Fibroblast of lung (primary cell): ENCODE measurements at places on chromosomes 5 and 9.

GRCh38 chr5:67021962-67022361 is 174.6 kb downstream of the CD180 start:
- no peaks in the 10 kb centered on the region for H3K36me3 ChIP-seq
- H3K4me3 ChIP-seq = no peak overlapping the region
- no peak overlapping the region for H3K27ac ChIP-seq
- H3K4me1 ChIP-seq = no peaks in the 10 kb centered on the region
- peak; percentile 62 for DNase-seq

DNA sequence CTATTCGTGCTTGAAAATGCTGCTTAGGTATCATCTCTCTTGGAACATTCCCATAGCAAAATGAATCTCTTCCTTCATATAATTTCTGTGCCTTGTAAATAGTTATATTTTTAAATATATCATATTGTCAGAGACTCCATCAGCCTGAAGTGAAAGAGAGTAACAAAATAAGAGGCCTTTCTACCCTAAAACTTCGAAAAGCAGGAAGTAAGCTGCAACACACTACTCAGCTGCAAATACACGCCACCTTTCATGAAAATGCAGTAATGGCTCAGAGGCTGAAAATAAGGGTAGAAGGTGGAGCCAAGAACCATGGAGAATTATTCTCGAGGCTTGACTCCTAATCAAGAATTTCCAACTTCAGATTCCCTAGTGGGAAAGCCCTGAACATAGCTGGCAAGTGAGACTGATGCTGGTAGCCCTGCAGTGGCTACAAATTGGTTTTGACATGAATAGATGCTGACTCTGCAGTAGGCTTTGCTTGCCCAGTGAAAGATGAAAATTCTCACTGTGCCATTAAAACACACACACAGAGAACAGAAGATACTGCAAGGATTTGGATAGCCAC is 30.2 kb upstream of the PTGER4 start:
- no peak overlapping the region for H3K4me3 ChIP-seq
- H3K27ac ChIP-seq = no peak overlapping the region

GRCh38 chr5:8897316-8897715 is 648.6 kb downstream of the SEMA5A start:
- DNase-seq = no peak
- no peaks in the 10 kb centered on the region for H3K27me3 ChIP-seq
- H3K36me3 ChIP-seq = no peaks in the 10 kb centered on the region

DNA sequence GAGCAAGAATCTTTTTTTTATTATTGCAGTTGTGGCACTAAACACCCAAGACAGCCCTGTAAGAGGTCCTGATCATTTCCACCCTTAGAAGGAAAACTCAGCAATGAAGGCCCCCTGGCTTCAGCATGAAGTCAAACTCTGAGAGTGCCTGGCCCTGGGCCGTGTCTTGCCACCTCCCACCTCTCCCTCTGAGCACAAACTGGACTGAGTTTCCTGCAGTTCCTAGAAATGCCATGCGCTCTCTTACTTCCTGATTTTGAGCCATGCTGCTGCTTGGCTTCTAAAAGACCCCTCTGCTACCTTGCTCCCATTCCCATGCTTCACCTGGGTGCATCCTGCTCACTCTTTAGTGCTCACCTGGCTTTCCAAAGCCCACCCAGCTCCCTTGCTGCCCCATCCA is 140.4 kb upstream of the KLF9 start:
- no peak for DNase-seq
- no peak overlapping the region for H3K27ac ChIP-seq
- H3K27me3 ChIP-seq = no peaks in the 10 kb centered on the region
- H3K4me3 ChIP-seq = no peak overlapping the region
- no peaks in the 10 kb centered on the region for H3K4me1 ChIP-seq

- no peak overlapping the region for H3K27ac ChIP-seq
- H3K36me3 ChIP-seq = no peaks in the 10 kb centered on the region
- peaks cover 14% of the 10 kb centered on the region for H3K4me1 ChIP-seq
- no peak for DNase-seq
Observed at GRCh38 chr5:115571441-115571878, 26.9 kb upstream of the FEM1C start.

DNA sequence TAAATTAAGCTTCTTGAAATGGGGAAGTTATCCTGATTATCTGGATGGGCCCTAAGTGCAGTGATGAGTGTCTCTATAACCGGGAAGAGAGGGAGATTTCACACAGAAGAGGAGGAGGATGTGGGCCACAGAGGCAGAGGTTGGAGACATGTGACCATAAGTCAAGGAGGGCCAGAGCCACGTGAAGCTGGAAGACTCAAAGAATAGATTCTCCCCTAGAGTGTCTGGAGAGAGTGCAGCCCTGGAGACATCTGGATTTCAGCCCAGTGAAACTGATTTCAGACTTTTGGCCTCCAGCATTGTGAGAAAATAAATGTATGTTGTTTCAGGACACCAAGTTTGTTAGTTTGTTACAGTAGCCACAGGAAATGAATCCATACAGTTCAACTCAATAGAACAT is 442.9 kb downstream of the NTRK2 start:
- H3K36me3 ChIP-seq = no peaks in the 10 kb centered on the region
- DNase-seq = no peak
- H3K4me1 ChIP-seq = no peaks in the 10 kb centered on the region
- H3K27me3 ChIP-seq = no peaks in the 10 kb centered on the region
- H3K27ac ChIP-seq = no peak overlapping the region
- no peak overlapping the region for H3K4me3 ChIP-seq

GRCh38 chr9:135888766-135889394 is 18.5 kb downstream of the CAMSAP1 start:
- H3K4me1 ChIP-seq = peaks cover 25% of the 10 kb centered on the region
- no peaks in the 10 kb centered on the region for H3K36me3 ChIP-seq
- DNase-seq = no peak
- no peaks in the 10 kb centered on the region for H3K27me3 ChIP-seq

- no peak overlapping the region for H3K4me3 ChIP-seq
- H3K27me3 ChIP-seq = no peaks in the 10 kb centered on the region
- no peaks in the 10 kb centered on the region for H3K4me1 ChIP-seq
- DNase-seq = no peak
Observed at GRCh38 chr9:89273528-89274279, 37.3 kb upstream of the CKS2 start.

DNA sequence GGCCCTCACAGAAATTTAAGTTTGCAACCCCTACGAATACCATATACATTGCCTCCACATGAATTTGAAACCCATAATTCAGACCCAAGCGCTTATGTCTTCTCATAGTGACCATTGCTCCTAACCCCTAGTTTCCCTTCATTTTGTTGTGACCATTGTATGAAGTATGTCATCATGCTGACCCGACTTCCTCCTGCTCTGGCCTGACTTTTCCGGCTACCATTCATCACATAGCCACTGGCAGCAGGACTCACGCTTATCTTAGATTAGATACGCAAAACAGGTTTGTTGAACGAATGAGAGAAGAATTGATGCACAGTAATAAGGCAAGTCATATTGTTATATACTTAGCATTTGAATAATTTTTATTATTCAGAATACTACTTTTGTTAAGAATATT is 345.4 kb downstream of the FBXL17 start:
- no peak for DNase-seq
- no peak overlapping the region for H3K27ac ChIP-seq
- no peaks in the 10 kb centered on the region for H3K4me1 ChIP-seq
- H3K36me3 ChIP-seq = no peaks in the 10 kb centered on the region
- no peaks in the 10 kb centered on the region for H3K27me3 ChIP-seq
- H3K4me3 ChIP-seq = no peak overlapping the region

GRCh38 chr9:68798423-68798822 is 93.4 kb downstream of the PIP5K1B start:
- no peaks in the 10 kb centered on the region for H3K4me1 ChIP-seq
- H3K36me3 ChIP-seq = no peaks in the 10 kb centered on the region
- H3K27ac ChIP-seq = no peak overlapping the region
- DNase-seq = no peak
- no peak overlapping the region for H3K4me3 ChIP-seq
- H3K27me3 ChIP-seq = no peaks in the 10 kb centered on the region

DNA sequence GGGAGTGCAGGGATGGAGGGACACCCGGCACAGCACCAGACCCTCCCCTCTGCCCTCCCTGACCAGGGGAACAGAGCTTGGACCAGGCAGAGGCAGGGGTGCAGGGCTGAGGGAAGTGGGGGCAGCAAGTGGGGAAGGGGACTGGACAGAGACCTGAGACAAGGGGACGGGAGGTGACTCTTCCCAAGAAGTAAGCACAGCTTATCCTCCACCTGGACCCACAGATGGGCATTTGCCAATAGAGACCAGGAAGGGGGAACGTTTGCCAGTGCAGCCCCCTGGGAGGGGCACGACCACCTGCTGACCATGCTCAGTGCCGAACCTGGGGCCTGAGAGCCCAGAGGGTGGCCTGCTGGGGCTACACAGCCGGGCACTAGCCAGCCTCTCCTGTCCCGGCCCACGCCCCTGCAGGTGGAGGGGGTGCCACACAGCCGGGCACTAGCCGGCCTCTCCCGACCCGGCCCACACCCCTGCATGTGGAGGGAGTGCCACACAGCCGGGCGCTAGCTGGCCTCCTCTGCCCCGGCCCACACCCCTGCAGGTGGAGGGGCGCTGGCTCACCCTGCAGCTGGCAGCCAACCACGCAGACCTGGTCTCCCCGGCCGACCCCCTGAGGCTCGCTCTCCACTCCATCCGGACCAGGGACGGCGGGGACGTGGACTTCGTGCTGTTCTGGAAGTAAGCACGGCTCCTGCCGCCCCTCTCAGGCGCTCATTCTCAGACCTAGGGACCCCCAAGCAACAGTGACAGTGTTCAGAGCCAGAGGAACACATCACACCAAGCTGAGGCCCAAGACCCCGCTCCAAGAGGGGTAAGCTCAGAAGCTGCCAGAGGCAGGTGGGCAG is 24.3 kb downstream of the GLT6D1 start:
- no peak overlapping the region for H3K4me3 ChIP-seq
- DNase-seq = no peak
- no peaks in the 10 kb centered on the region for H3K36me3 ChIP-seq
- H3K4me1 ChIP-seq = no peaks in the 10 kb centered on the region
- no peak overlapping the region for H3K27ac ChIP-seq

GRCh38 chr5:172123269-172123692 is 64.7 kb downstream of the STK10 start:
- H3K27ac ChIP-seq = no peak overlapping the region
- H3K36me3 ChIP-seq = peaks cover 2% of the 10 kb centered on the region
- DNase-seq = peak; percentile 91
- H3K4me1 ChIP-seq = peaks cover 2% of the 10 kb centered on the region

- H3K4me1 ChIP-seq = no peaks in the 10 kb centered on the region
- H3K4me3 ChIP-seq = no peak overlapping the region
- no peak for DNase-seq
- peaks cover 30% of the 10 kb centered on the region for H3K36me3 ChIP-seq
- no peak overlapping the region for H3K27ac ChIP-seq
Observed at GRCh38 chr9:131459056-131459455, 43.7 kb upstream of the POMT1 start.

DNA sequence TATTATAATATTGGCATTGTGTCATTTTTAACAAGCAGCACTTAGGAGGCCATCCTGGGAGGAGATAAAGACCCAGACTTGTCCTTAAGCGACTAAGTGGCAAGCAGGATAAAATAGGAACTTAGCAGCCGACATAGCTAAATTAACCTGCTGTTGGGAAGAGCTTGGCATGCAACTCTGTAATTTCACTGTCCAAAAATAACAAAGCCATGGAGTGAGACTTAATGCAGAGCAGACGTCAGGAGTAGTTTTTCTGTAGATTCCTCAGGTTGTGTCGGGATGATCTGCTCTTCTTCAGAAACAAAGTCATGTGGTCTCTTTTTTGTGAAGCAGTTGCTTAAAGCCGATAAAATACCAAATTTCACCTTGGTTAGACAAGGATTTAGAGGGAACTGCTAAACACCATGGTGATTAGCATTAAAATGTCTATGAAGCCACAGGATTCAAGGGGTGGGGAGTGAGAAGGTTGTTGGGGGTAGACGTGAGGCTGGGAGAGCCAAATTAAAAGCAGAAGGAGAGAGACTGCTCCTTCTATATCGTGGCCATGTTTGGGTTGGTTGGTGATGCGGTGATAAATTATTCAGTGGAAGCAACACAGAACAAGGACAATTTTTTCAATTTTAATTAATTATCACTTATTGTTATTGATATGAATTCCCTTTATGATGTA is 303.0 kb downstream of the CSNK1G3 start:
- no peak overlapping the region for H3K4me3 ChIP-seq
- H3K36me3 ChIP-seq = no peaks in the 10 kb centered on the region
- H3K27me3 ChIP-seq = no peaks in the 10 kb centered on the region
- H3K27ac ChIP-seq = no peak overlapping the region
- H3K4me1 ChIP-seq = no peaks in the 10 kb centered on the region

DNA sequence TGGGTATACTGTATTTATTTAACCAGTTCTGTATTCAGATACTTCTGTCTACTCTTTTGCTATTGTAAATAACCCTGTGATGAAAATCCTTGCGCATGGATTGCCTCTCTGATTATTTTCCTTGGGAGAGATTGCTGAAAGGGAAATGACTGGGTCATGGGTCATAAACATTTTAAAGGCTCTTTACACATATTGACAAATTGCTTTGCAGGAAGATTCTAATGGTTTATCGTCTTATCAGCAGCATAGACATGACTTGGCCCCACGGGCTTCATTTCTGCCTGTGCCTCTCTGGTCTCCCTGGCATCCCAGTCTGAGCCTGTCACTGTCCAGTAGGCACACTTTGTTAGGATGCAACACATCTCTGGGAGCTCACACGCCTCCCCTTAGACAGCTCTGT is 52.3 kb downstream of the RGS3 start:
- no peak overlapping the region for H3K4me3 ChIP-seq
- H3K36me3 ChIP-seq = no peaks in the 10 kb centered on the region
- no peaks in the 10 kb centered on the region for H3K27me3 ChIP-seq
- DNase-seq = peak; percentile 84
- H3K27ac ChIP-seq = no peak overlapping the region

DNA sequence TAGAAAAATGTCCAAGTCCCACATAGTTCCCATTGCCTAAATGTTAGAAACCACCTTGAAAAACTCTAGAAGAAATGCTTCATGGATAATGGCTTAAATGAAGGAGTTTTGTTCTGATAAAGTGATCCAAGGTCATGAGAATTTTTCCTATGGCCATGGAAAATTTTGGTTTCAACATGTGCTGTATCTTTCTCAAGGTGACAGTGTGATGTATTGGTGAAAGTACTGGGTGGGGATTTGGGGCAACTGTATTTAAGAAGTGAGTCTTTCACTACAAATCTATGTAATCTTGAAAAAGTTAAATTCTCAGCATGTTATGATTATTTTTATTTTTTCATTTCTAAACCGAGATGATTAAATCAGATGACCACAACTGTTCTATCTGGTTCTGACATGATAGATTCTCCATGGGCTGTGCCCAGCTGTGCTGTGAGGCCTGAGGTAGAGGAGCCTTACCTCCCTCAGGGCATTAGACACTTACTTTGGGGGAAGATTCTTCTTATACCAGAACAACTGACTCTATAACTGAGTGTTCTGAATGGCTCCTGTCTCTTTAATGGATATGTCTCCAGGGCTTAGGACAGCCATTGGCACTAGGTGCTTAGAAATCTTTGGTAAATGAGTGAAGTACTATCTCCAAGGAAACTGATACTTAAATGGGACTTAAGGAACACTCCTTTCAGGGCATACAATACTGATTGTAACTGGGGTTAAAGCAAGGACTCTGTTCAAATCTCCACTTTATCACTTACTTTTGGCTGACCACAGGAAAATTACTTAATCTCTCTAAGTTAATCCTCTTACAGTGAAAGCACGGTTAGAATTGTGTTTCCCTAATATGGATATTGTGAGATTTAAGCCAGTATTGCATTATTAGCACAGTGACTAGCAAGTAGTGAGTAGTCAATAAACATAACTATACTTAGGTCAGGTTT is 397.4 kb upstream of the MEF2C start:
- H3K27me3 ChIP-seq = no peaks in the 10 kb centered on the region
- H3K4me1 ChIP-seq = peaks cover 2% of the 10 kb centered on the region
- DNase-seq = peak; percentile 17
- H3K4me3 ChIP-seq = no peak overlapping the region
- H3K27ac ChIP-seq = no peak overlapping the region
